ENCODE measurements at places on chromosomes 7 and 10.

DNA sequence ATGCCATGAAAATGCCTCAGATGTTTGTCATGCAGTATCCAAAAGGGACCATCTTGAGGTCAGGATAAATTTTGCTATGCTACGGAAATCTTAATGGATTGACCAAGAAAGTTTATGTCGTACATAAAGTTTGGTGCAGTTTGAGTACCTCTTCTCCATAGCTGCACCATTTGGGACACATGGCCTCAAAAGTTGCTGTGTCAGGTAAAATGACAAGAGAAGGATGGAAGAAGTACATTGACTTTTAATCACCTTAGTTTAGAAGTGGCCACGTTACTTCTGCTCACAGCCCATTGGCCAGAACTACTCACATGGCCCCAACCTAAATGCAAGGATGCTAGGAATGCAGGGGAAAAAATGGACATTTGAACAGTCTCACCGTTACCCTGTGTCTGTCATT is 107.4 kb upstream of the NAMPT start:
- no peak for DNase-seq

GRCh38 chr10:132624847-132625471 is 87.4 kb downstream of the INPP5A start:
- no peak for DNase-seq

- DNase-seq, result no peak
Observed at GRCh38 chr10:96211764-96212163, 59.6 kb downstream of the BLNK start.

- DNase-seq, result no peak
Observed at GRCh38 chr7:116977172-116977571, 23.9 kb downstream of the ST7 start.

DNA sequence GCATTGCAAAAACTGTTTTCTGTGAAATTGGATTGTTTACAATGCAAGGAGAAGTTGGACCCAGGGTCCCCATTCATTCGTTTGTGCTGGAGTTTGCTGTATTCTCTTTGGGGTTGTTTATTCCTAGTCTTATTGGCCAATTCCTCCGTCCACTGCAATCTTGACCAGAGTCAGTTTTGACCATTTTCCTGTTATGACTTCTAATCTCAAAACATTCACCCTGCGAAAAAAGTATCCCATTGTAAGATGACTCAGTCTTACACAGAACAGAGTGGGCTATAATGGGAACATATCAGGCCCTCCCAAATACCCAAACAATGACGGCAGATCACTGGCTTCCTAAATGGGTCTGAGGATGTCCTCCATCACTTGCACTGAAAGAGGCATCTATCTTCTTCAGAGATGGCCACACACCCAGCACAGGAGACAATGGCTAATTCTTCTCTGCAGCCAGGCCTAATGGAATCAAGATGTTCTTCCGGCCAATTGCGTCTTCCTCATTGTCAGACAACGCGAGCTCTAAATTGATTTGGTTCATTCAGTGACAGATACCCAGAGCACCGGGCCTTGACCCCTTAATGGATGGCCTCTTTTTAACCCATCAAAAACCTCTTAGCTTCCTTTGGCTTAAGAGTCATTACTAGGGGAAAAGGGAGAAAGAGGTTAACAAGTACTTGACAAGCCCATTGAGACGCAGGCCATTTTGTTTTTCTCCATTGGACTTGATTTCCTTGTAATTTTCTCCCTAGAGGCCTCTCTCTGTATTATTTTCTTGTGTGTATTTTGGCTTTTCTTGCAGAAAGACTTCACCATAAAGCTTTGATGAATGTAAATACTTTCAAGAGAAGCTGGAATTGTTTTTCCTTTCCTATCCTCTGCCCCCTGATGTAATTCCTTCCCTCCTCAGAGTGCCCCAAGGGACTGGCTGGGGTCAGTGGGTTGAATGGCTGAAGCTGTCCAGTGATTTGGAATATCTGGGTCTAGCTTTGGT is 129.6 kb downstream of the PRPF18 start:
- DNase-seq, result no peak

- DNase-seq, result no peak
Observed at GRCh38 chr10:27413831-27414348, 90.2 kb upstream of the RAB18 start.

DNA sequence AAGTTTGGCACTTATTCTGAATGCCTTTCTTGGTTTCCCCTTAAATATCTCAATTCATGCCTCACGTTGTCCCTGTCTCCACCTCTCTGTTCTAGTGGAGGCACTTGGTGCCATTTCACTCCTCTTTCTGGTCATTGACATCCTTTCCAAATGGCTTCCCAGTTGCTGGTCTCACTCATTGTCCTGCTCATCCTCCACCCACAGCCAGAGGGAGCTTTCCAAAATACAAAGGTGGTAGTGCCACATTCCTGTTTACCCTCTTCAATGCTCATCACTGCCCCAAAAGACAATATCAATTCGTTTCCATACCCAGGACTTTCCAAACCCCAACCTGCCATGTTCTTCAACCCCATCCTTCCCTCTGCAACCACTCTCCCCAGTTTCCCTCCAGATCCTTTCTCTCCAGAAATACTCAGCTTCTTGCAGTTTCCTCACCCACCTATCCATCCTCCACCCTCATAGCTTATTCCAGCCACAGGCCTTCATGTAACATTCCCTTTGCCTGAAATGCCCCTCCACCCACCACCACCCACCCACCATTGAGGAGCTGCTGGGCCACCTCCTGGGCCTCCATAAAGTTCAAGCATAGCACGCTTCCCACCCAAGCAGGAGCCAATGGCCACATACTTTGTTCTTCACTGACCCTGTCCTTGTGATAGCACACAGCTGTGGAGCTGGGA is 63.1 kb upstream of the ADRB1 start:
- no peak for DNase-seq

- DNase-seq, result no peak
Observed at GRCh38 chr10:5040781-5041470, 37.3 kb upstream of the AKR1C2 start.

GRCh38 chr7:129751916-129752315 is 140.4 kb downstream of the NRF1 start:
- DNase-seq, result no peak

- no peak for DNase-seq
Observed at GRCh38 chr10:96896884-96897589, 64.9 kb downstream of the LCOR start.

- no peak for DNase-seq
Observed at GRCh38 chr10:121493521-121493920, 104.7 kb downstream of the FGFR2 start.

DNA sequence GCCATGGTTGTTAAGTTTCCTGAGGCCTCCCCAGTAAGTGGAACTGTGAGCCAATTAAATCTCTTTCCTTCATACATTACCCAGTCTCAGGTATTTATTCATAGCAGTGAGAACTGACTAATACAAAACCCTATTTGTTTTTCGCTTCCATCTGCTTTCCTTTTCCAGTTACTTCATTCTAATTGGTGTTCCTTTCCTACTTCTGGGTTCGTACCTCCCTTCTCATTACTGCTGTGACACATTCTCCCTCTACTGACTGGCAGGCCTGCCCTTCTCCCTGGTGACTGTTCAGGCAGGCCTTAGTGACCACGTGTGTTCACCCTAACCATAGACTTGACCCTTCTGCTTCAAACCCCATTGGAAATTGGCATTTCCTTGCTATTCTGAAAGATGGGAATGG is 37.7 kb downstream of the MTURN start:
- DNase-seq, result no peak

DNA sequence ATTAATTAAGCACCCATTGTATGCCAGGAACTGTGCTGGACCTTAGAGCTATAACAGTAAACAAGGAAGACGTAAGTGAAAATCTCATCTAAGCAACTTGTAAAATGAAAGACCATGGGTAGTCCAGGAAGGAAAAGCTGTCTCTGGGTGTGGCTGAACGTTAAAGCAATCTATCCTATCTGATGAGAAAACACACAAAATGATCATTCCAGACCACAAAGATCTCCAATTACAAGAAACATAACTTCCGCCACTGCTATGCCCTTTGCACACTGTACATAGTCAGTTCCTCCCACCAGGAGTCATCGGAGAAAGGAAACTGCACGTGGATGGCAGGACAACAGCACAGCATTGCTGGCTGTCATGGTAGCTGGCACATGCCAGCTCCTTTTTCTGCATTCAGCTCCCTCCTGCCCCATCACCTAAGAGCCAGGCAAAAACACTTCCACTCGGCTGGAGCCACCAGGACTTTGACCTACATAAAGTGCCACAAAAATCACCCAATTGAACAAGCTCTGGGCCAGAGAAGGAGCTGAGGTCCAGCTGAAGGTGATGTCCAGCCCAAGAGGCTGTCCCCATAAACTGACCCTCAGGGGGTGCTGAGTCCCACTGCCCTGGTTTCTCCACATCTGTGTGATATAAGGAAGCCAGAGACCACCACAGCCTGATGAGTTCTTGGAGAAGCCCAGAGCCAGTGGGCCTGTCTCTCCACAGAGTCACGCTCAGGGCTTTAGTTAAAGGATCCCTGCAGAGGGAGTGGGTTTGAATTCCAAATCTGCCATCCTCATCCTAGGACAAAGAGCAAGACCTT is 56.4 kb downstream of the STEAP1B start:
- DNase-seq, result no peak

GRCh38 chr10:37582237-37582636 is 275.2 kb downstream of the ZNF248 start:
- no peak for DNase-seq

DNA sequence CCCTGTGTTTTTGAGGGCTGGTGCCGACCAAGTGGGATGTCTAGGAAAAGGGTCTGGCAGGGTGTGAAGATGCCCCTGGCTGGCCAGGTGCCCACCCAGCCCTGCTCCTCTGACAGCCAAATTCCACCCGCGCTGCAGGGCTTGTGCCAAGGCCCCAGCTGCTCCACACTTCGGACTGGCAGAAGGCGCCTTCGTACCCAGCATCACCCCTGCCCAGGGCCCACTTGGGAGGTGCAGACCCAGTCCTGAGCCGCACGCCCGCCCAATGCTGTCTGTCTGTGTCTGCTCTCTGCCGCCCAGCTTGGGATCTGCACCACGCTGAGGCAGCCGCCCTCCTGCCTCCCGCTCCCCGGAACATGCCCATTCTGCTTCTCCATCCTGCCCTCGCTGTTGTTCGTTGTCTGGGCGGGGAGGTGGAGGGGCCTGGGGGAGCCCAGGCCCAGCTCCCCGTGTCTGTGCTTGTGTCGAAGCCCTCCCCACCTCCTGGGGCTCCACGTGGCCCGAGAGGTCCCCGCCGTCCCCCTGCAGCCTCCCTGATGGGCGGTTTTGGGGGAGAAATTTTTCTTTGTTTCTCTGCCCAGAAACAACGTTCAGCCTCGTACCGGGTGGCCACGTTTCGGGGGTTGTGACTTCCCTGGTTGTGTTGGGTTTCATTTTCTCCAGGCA is 36.9 kb upstream of the PPIF start:
- no peak for DNase-seq

DNA sequence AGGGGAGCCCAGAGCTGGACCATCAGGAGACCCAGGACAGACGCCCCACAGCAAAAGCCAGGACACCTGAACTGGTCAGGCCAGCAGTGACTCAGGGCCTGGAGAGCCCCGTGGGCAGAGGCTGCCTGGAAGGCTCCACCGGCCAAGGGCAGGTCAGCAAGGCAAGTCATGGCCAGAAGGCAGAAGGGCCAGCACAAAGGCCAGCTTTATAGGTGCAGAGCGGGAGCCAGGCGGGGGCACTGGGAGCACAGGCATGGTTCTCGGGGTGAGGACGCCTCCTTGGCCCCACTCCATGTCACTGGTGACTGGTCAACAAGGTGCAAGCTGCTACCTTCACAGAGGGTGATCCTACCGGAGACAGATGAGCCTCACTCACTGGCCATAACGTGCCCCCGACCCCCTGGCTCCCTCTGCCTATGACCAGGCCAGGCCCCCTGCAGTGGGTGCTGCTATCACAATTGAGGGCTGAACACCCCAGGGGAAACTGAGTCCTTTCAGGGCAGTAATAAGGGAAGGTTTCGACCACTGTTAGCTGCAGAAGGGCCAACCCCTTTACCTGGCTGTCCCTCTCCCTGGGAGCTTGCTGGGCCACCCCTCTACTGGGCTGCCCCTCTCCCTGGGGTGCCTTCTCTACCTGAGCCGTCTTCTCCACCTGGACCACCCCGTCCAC is 317.4 kb downstream of the PTPRN2 start:
- DNase-seq, result no peak

DNA sequence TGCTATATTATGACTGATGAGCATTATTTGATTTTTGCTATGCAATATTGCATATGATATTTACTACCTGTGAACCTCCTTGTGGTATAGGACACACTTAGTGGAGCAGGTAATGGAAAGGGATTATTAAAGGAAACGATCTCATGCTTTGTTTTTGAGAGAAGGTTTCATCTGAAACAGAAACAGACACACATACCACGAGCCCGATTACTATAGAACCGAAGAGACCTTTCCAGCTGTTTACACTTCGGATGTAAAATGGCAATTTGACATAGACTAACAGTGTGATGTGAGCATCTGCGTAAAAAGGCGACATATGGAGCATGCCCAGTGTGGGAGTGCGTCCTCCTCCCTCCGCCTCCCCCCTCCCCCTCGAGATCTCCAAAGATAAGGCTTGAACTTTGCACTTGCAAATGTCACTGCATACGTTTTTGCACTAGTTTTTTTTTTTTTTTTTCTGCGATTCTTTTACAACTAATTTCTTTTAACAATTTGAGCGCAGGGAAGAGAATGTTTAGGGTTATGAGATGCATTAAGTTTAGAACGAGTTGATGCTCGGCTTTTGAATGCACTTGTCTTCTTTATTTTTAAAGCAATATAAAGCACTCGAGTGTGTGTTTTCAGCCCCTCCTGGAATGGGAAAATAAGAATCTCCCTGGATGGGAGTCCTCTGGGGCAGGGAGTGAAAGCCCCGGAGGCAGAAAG is 251.0 kb downstream of the NSUN6 start:
- DNase-seq, result no peak

DNA sequence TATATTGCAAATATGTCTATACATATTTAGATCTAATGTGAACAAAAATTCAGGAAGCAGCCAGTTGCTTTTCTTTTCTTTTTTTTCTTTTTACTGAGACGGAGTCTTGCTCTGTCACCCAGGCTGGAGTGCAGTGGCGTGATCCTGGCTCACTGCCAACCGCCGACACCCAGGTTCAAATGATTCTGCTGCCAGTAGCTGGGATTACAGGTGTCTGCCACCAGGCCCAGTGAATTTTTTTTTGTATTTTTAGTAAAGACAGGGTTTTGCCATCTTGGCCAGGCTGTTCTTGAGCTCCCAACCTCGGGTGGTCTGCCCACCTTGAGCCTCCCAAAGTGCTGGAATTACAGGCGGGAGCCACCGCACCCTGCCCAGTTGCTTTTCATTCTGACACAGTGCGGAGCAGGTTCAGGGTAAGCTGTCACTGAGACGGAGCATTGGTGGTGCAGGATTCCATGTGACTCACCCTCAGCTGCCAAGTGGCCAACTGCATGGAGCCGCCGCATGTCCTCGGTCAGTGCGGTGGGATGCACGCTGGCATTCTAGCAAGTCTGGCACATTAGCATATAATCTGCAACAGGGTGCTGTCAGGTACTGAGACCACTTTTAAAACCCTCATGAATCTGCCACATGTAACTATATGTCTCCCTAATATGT is 362.7 kb downstream of the DNAJB6 start:
- no peak for DNase-seq

- DNase-seq, result no peak
Observed at GRCh38 chr10:852386-852785, 79.1 kb downstream of the LARP4B start.

All from activated naive CD4-positive, alpha-beta T cell (primary cell).